ENCODE measurements at places on chromosomes 11 and 22.

- DNase-seq: no peak
Measured at GRCh38 chr11:128653801-128654231, 40.1 kb upstream of the FLI1 start.

DNA sequence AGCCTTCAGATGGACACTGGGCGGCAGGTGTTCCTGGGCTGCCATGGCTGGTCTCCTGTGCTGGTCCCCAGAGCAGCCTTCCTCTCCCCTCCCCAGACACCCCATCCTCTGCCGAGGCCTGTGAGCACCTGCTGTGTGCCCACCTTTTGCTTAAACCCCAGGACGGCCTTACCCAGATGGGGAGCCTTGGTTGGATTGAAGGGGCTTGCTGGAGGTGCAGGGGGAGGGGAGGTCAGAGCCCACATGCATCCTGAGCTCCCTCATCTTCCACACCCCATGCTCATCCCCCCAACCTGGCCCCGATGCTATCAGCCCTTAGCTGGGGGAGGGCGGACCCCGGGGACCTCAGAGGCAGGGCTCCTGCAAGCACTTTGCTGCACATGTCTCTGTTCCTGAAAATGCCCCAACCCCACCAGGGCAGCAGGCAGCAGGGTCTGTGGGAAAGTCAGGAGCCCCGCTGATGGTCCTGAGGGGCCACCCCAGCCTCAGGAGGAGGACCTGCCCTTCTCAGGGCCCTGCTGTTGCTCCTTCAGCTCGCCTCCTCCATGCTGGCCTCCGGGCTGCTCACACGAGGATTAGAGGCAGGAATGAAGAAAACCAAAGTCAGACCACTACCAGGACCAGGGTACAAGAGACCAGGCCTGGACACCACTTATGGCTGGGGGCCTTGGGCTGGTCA lies 41.6 kb upstream of the CCDC188 start:
- no peak for DNase-seq

DNA sequence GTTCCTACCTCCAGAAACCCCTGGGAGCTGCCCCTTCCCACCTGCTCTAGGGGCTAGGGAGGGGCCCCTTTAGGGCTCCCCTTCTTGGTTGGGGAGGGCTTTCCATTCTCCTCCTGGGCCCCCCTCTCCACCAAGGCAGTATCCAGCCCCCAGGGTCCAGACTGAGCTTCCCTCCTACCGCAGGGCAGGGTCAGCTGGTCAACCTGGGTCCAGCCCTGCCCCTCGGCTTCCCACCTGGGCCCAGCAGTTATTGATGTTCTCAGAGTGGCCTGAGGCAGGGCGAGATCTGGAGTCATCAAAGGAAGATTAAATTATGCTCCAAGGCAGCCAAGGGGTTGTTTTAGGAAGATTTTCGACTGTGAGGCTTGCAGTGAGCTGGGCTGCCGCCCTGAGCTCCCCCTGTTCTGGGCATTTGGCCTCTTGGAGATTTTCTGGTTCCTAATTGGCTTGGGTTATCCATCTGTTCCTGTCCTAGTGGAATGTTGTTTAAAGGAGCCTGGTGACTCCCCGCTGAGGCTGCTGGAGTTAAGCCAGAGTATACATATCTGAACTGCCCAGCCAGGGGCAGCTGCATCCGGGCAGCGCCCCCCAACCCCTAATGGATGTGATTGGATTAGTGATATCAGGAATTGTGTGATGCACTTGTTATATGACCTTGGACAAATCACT lies 1.8 kb upstream of the SLC22A8 start:
- no peak for DNase-seq

- DNase-seq: no peak
Measured at GRCh38 chr11:45816614-45817013, 11.7 kb downstream of the SLC35C1 start.

GRCh38 chr22:46547883-46548244 lies 10.4 kb upstream of the CELSR1 start:
- no peak for DNase-seq

DNA sequence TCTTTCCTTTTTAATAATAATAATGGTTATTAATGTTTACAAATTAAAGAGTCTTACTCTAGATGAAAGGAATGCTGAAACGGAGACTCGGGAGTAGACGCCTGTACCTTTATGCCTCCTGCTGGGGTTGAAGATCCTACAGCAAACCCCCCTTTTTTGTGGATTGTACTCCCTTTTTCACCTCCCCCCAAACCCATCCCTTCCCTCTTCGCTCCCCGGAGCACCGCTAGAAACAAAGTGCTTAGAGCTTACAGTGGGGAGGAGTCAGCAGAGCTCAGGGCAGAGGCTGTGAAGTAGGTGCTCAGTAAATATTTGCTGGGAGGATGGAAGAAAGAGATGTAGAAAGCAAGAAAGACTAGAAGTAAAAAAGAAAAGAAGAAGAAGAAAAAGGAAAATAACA lies 169.7 kb downstream of the NXPE2 start:
- no peak for DNase-seq

DNA sequence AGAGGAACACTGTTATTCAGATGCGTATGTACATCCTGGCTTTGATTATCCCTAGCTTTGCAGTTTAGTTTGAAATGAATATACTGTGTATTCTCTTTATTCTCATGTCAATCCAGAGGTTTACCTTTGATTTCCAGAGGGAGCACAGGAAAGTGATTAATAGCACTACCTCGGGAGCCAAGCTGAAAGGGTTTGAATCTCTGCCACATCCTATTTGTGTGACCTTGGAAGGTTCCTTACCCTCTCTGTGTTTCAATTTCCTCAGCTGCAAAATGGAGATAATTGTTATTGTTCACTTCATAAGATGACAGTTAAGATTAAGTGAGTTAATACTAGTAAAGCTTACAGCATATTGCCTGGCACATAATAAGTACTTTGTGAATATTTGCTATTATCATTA lies 17.9 kb downstream of the ELMOD1 start:
- DNase-seq: no peak

GRCh38 chr11:24556693-24557092 lies 59.8 kb downstream of the LUZP2 start:
- DNase-seq: no peak

GRCh38 chr22:49242480-49242879 lies 585.2 kb downstream of the BRD1 start:
- DNase-seq: no peak

DNA sequence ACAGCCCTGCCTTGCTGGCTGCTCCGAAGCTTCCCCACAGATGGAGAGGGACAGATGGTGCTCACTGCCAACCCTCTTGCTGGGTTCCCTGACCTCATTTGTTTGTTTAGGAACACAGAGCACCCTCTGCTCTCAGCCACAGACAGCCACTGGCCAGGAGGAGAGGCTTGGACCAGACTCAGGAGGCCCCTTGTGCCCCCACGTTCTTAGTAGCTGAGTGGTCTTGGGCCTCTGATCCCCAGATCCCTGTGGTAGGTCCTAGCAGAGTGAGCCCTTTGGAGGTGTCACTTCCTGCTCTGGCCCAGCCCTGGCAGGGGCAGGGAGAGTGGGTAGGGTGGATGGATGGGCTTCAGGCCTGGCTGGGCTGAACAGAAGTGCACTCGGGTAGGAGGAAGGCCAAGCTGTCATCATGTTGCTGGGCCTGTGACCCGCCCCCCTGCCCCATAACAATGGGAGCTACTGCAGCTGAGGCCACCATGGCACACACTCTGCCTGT lies 84.0 kb downstream of the DHCR7 start:
- no peak for DNase-seq

DNA sequence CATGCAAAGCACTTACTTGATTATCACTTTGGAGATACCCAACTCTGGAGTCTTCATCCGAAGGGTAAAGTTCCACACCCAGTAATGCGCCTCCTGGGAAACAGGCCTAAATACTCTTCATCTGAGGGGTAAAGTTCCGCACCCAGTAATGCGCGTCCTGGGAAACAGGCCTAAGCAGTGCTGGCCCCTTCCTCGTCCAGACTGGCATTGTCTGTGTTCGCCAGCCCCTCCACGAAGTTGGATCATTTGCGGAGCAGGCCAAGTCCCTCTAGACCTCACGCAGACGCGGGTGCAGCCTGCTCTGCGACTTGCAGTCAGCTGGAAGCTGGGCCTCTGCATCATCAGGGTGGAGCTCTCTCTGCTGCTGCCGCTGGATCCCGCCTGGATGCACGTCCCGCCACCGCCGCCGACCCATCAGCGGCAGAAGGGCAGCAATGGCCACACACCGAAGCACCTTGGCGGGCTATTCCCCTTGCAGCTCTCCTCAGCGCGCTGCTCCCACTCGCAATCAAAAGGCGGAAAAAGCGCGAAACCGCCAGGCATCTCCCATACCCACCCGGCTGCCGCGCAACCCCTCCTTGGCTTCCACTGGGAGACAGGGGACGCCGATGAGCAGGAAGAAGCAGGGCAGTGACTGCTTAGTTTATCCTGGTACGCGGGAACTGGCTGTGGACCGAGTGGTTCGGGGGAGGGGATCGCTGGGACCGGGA lies 34.1 kb upstream of the GLYATL1 start:
- no peak for DNase-seq

- DNase-seq: no peak
Measured at GRCh38 chr11:121575250-121575962, 122.6 kb upstream of the SORL1-AS1 start.

DNA sequence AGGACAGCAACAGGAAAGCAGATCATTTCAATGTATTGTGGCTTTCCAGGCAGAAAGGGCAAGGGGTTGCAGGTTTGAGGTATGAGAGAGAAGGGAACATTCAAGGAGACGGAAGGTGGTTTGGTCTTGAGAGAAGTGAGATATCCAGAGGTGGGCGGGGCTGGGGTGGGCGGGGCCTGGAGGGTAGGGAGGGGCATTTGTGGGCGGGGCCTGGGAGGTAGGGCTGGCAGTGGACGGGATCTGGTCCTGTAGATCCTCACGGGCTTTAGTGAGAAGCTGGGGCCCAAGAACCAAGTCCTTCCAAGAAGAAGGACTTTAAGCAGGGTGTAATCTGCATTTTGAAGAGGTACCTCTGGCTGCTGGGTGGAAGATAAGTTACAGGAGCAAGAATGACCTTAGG lies 199.2 kb downstream of the MN1 start:
- DNase-seq: no peak

- no peak for DNase-seq
Measured at GRCh38 chr11:111352935-111353710, 26.0 kb downstream of the POU2AF1 start.

- DNase-seq: peak; percentile 99
Measured at GRCh38 chr11:64341851-64342791, 2.1 kb downstream of the CCDC88B start.

DNA sequence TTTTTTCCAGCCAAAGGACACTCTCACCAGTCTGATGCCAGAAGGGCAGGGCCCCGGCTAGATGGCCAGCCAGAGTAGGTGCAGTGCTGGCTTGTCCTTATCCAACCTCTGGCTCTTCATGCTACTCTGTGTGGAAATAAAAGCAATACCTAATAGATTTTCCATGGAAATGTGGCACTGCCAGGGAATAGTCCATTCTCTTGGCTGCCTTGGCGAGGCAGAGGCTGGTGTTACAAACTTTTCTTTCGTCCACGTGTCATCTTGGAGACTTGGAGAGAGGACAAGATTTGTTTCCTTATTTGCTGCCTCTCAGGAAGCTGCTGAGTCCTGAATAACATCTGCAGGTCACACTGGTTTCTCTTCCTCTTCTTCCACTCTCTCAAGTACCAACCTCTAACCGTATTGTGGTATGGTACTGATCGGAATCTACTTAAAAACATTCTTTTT lies 17.2 kb upstream of the C1QTNF4 start:
- no peak for DNase-seq

DNA sequence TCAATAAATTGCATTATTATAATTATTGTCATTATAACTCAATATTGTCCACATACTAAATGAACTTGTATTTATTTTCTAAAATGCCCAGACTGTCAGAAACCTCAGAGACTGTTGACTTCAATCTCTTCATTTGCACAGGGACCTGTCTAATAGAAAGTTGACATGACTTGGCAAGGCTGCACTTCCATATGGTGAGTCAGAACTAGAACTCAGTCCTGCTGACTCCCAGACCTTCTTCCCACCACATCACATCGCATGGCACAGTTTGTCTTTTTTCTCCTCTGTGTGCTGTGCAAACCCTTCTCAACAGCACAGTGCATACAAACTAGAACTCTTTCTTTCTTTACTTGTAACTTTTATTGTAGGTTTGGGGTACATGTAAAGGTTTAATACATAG lies 215.1 kb upstream of the BLID start:
- no peak for DNase-seq

DNA sequence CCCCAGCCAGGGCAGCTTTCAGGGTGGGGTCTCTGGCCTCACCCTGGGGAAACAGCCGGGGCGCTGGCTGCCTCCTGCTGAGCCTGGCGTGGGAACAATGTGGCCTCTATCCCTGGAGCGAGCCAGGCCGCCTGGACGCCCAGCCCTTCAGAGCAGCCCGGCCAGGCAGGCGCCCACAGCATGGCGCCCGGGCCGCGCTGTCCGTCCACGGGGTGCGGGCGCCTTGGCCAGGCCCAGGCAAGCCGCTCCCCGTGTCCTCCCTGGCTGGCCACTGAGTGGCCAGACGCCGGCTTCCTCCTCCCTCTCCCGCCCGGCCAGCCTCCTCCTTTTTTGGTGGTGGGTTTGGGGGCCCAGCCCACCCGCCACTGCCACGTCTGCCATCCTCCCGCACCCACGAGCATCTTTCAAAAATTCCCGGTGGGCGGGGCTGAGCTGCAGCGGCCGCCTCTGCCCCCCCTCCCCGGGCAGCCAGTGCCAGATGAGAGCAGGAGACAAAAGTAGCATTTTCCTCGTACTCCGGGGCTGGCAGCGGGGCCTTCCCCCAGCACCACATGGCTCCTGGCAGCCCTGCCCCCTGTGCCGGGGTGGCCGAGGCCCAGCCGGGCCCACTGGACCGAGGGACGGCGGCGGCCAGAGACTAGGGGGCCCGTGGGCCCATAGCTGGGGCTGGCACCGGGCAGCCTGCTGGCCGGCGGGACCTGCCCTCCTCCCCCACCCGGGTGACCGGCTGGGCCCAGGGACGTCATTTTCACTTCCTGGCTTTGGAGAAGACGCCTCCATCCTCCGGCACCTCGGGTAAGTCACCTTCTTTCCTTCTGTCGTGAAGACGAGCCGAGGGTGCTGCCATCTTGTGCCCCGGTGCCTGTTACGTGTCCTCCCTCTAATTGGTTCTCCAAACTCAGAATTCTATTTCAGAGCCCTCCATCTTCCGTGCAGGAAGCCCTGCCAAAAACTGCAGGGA lies 70.2 kb upstream of the PPARA start:
- DNase-seq: no peak

DNA sequence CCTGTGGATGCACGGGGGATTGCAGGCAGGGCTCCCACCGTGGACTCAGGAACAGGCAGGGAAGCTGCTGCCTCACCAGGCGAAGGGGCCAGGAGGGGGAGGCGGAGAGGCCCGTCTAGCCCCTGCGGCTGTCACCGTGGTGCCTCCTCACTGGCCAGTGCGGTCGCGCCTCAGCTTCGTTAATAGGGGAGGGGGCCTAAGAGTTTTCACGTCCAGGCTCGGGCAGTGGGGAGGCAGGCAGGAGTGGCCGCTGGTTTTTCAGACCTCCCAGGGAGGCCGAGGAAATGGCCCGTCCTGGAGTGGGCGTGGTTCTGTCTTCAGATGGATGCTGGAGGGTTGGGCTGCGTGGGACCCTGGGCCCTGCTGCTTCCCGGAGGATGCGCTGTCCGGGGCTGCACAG lies 91.1 kb upstream of the B3GAT1 start:
- DNase-seq: no peak

GRCh38 chr11:117836077-117836960 lies 11.8 kb upstream of the FXYD2 start:
- no peak for DNase-seq

- no peak for DNase-seq
Measured at GRCh38 chr11:1438261-1438966, 48.2 kb downstream of the MOB2 start.

GRCh38 chr11:59401262-59401552 lies 25.0 kb downstream of the OR5A2 start:
- no peak for DNase-seq

- no peak for DNase-seq
Measured at GRCh38 chr22:32591620-32592019, 117.0 kb downstream of the FBXO7 start.

- DNase-seq: no peak
Measured at GRCh38 chr22:18078329-18079041, 695 bp downstream of the PEX26 start.

All from GM12892 (cell line).